Cortex of kidney (tissue), 1 donor: ENCODE measurements at places on chromosomes 13 and 19.

DNA sequence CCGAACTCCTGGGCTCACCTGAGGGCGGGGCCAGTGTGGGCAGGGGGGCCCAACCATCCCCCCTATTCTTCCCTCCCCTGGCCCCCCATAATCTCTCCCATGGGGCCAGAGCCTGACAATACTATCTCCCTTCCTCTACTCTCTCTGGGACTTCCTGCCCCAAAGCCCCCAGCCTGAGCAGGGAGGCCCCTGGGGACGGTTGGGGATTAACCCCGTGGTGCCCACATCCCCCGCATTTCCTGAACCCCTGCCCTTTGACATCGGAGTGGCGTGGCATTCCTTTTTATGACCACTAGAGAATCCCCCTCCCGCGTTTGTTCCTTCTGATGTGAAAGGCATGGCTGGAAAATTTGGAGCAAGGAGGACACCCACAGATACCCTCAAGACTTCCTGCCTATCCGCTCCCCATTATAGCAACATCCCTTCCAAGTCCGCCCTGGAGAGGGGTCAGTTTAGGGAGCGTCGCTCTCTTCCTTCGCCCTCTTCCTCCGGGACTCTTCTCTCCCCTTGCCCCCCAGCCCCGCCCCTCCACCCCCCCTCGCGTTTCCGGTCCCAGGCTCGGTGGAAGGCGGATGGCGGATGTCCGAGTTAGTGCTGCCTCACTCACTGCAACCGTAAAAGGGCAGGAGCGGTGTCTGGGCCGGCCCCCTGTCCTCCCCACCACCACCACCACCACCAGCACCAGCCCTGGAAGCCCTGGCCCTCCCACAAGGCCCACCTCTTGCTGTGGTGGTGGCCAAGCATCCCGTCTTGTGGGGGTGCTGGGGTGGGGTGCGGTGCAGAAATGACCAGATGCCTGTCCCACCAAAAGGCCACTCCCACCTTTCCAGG, 1.8 kb downstream of the VASP start:
- DNase-seq, result no peak

DNA sequence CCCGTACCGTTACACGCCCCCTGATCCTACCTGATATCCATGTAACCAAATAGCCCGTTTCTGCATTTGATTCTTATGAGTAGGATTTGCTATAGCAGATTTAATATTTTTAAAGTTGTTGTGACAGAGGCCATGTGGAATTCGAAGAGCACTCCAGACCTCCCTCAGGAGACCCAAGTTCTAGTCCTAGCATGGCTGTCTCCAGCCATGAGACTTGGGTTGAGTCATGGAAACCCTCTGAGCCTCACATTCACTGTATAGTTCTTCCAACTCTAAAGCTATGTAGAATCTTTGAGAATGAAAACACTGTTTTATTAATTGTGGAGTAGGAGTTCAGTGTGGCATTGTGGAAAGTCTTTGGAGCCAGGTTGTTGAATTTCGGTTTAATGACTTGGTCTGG, 8.0 kb upstream of the GPR183 start:
- no peak for DNase-seq

GRCh38 chr13:43472339-43472738, 314.4 kb downstream of the ENOX1 start:
- DNase-seq, result no peak

- DNase-seq, result no peak
Observed at GRCh38 chr13:30520571-30520970, 54.8 kb upstream of the HMGB1 start.

- DNase-seq, result no peak
Observed at GRCh38 chr13:31895691-31896090, 135.9 kb upstream of the FRY start.

DNA sequence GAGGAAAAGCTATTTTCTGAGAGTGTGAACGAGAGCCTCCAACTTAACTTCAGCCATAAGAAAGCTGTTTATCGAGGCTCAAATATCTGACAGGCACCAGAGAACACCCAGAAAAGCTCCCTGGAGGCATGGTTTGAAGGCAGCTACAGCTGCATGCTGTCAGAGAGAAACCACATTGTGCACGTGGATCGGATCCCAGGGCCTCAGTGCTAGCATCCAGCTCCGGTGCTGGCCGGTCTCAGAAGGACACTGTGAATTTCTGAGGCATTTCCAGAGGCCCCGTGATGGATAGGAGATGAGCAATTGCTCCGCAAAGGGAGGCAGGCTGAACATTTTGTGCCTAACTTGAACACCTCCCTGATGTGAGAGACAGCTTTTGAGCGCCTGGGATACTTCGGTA, 315.7 kb downstream of the FGF9 start:
- DNase-seq, result no peak

- no peak for DNase-seq
Observed at GRCh38 chr19:18809149-18809868, 18.2 kb upstream of the COMP start.

DNA sequence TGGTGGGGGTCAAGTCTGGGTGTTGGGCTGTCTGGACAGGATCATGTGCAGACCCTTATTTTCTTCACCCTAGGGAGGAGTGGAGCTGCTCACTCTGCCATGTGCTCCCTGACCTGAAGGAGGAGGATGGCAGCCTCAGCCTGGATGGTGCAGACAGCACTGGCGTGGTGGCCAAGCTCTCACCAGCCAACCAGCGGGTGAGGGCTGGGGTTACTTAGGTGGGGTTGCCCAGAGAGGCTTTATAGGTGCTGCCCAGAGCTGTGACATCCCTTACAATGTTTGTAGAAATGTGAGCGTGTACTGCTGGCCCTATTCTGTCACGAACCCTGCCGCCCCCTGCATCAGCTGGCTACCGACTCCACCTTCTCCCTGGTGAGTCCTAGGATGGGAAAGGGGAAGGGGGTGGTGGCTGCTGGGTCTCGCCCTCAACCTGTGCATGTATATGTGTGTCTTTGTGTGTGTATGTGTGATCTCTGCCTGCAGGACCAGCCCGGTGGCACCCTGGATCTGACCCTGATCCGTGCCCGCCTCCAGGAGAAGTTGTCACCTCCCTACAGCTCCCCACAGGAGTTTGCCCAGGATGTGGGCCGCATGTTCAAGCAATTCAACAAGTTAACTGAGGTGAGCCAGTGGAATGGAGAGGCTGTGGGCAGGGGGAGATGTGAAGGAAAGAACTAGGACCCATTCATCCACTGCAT, 5.1 kb downstream of the CHMP2A start:
- DNase-seq, result no peak

DNA sequence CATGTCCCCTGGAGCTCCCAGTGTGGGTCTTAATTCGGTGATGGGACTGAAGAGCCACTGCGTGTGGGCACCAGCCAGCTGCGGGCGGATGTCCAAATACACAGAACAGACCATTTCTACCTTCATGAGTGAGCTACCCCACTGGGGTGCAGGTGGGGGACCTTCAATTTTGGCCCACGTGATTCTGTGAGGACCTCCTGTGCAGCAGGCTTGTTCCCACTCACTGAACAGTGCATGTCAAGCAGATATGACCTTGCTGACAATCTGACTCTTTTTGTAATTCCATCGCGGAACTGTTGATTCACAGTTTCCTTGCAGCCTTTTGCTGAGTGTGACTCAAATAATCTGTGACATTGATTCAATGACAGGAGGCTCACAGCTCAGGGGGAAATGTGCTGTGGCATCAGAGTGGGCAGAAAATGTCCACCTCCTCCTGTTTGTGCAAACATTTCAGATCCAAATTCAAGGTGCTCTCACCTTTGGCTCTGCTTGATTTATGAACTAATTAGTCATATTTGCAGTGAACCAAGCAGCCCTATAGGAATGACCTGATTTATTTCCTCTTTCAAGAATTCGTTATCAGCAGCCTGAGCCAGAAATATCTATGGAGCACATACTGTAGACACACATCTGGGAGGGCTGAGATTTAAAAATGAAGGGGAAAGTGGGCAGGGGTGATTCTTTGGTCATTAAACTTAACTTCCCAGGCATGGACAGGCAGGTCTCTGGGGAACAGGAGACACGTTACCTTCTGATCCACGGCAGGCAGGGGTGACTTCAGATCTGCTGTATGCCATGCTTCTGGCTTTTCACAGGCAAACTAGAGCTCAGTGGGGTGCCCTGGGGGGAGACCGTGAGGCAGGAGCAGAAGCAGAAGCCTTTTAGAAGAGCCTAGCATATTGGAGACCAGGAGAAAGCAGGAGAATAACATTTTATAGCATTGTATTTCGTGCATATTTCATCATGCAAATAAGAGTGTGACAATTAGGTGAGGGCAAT, 170.0 kb upstream of the KL start:
- DNase-seq, result no peak
